Osteoblast (primary cell): ENCODE measurements at places on chromosomes 1 and 21. TPM values are rescaled to one million over a fixed set of nuclear protein-coding genes. Genes with fewer than 3 reads are reported as not detected.

The NFASC gene
- total RNA-seq, result 28.6 and 36.9 TPM in 2 replicates

The HES5 gene
- total RNA-seq, result not detected in 2 replicates

The BSND gene
- not detected in 2 replicates for total RNA-seq

The CALML6 gene
- total RNA-seq, result 0.29 and 0.36 TPM in 2 replicates

The WNT2B gene
- total RNA-seq, result 1.5 and 2.2 TPM in 2 replicates

The TNNI3K gene
- 0.59 and 0.72 TPM in 2 replicates for total RNA-seq

The PRMT2 gene
- total RNA-seq, result 134 and 136 TPM in 2 replicates

The DAB1 gene
- total RNA-seq, result not detected in 2 replicates

The NTMT2 gene
- total RNA-seq, result not detected in 2 replicates

The FCRL5 gene
- under 0.01 TPM in 1 of 2 replicates, not detected in the other for total RNA-seq

The S1PR1 gene
- 25.7 and 27.1 TPM in 2 replicates for total RNA-seq

The FAM131C gene
- total RNA-seq, result 0.36 TPM in 1 of 2 replicates, not detected in the other

The POFUT2 gene
- 35.8 and 39.2 TPM in 2 replicates for total RNA-seq

The LCE1C gene
- total RNA-seq, result not detected in 2 replicates

The SLFNL1 gene
- 0.59 and 0.72 TPM in 2 replicates for total RNA-seq

The SLC2A5 gene
- total RNA-seq, result 11.2 and 22.4 TPM in 2 replicates

The PPIAL4G gene
- not detected in 2 replicates for total RNA-seq

The HRNR gene
- not detected in 2 replicates for total RNA-seq

The CORT gene
- total RNA-seq, result 0.29 and 0.36 TPM in 2 replicates

GRCh38 chr21:45833414-45833813 lies 148.2 kb upstream of the COL6A1 start:
- no peaks in the 10 kb centered on the region for H3K27me3 ChIP-seq
- H3K4me3 ChIP-seq, result no peak overlapping the region
- H3K27ac ChIP-seq, result no peak overlapping the region
- no peaks in the 10 kb centered on the region for H3K4me1 ChIP-seq
- no peaks in the 10 kb centered on the region for H3K36me3 ChIP-seq

- no peaks in the 10 kb centered on the region for H3K36me3 ChIP-seq
- no peaks in the 10 kb centered on the region for H3K4me1 ChIP-seq
- H3K27ac ChIP-seq, result no peak overlapping the region
- DNase-seq, result no peak
These were observed 94.3 kb downstream of the VAV3 start for GRCh38 chr1:107870696-107871095.

DNA sequence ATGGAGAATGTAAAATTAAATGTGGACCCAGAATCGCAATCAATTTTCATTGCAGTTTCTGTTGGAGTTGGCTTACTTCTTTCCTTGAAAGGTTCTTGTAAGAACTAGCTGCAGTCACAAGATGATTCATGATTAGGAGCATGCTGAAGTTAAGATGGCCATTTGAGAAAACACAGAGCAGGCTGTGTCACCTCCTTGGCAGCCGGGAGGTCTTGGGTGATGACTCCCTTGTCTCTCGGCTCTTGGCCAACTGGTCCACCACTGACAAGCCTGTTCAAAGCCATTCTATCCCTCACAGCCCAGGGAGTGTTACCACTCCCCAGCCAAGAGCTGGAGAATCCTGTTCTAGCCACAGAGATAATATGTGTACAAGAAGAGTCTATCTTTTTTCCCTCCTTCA lies 40.6 kb downstream of the OPTC start:
- no peaks in the 10 kb centered on the region for H3K36me3 ChIP-seq
- no peaks in the 10 kb centered on the region for H3K27me3 ChIP-seq
- peak; percentile 95 for DNase-seq
- H3K27ac ChIP-seq, result peak overlapping the region; percentile 72

- peaks cover 25% of the 10 kb centered on the region for H3K27me3 ChIP-seq
- H3K36me3 ChIP-seq, result no peaks in the 10 kb centered on the region
- H3K4me1 ChIP-seq, result no peaks in the 10 kb centered on the region
- DNase-seq, result peak; percentile 82
- no peak overlapping the region for H3K4me3 ChIP-seq
These were observed 21.1 kb downstream of the KNCN start for GRCh38 chr1:46530311-46530710.

DNA sequence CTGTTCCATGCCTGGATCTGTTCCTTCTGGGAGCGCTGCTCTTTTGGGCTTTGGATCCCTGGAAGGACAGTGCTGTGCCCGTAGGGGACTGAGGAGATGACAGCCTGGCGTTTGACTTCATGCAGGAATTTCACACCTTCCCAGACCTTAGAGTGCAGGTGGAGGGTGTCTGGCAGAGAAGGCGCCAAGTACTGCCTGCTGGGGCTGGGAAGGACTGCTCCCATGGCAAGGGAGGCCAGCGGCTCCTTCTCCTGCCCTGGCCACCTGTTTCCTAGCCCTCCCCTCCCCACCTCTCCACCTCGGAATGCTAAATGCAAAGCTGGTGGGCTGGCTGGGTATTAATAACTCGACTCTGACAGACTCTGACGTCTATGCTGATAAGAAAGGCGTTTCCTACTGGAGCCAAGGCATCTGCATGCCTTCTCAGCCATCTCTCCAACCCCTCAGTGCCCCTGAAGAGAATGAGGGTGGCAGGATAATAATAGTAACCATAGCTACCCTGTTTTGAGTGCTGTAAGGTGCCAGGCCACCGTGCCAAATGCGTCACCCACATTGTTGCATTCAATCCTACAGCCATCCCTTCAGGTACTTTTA lies 17.5 kb upstream of the PDIK1L start:
- peaks cover 36% of the 10 kb centered on the region for H3K27me3 ChIP-seq
- no peak overlapping the region for H3K4me3 ChIP-seq
- no peaks in the 10 kb centered on the region for H3K36me3 ChIP-seq
- H3K27ac ChIP-seq, result no peak overlapping the region

- peaks cover 6% of the 10 kb centered on the region for H3K4me1 ChIP-seq
- no peaks in the 10 kb centered on the region for H3K36me3 ChIP-seq
- no peak overlapping the region for H3K27ac ChIP-seq
- peak; percentile 6 for DNase-seq
These were observed 215.0 kb downstream of the SLC35F3 start for GRCh38 chr1:234119431-234119830.

GRCh38 chr21:36415375-36415774 lies 30.2 kb downstream of the CHAF1B start:
- H3K36me3 ChIP-seq, result peaks cover 15% of the 10 kb centered on the region
- DNase-seq, result no peak
- H3K4me1 ChIP-seq, result no peaks in the 10 kb centered on the region
- no peak overlapping the region for H3K4me3 ChIP-seq
- no peaks in the 10 kb centered on the region for H3K27me3 ChIP-seq
- no peak overlapping the region for H3K27ac ChIP-seq

DNA sequence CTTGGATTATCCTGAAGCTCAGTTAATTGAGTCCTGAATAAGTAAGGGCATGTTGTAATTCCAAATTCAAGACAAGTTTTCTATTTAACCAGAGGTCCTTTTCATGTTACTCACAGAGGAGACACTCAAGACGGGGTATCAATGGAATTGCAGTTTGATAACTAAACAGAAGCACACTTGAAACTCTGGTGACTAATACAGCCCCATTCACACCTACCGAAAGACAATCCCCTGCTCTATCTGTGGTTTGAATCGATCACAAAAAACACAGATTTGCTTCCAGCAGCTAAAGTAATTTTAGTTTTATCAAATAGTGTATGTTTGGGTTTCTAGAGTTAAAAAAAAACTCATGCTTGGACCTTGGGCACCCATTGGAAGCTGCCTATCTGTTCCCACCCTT lies 60.4 kb downstream of the TEX35 start:
- H3K36me3 ChIP-seq, result no peaks in the 10 kb centered on the region
- DNase-seq, result no peak
- no peak overlapping the region for H3K4me3 ChIP-seq
- H3K27me3 ChIP-seq, result no peaks in the 10 kb centered on the region
- H3K4me1 ChIP-seq, result peaks cover 5% of the 10 kb centered on the region
- H3K27ac ChIP-seq, result no peak overlapping the region

GRCh38 chr1:21189421-21189820 lies 12.7 kb upstream of the EIF4G3 start:
- no peaks in the 10 kb centered on the region for H3K4me1 ChIP-seq
- H3K36me3 ChIP-seq, result no peaks in the 10 kb centered on the region
- no peaks in the 10 kb centered on the region for H3K27me3 ChIP-seq
- H3K4me3 ChIP-seq, result no peak overlapping the region
- H3K27ac ChIP-seq, result no peak overlapping the region

DNA sequence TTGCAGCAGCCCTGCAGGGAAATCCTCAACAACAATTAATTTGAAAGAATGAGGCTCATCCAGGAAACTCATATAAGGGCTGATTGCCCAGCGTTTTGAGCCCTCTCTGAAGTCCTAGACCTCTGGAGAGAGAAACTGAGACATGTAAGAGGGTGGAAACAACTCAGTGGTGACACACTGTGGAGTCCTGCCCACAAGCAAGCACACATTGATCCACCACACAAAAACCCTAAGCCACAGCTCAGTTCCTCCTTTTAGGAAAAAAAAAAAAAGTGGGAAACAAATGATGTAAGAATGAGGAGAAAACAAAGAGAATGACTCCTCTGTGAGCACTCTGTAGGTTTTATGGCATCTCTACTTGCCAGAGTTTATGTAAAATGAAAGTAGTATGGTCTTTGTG lies 22.9 kb upstream of the PLA2G5 start:
- no peaks in the 10 kb centered on the region for H3K36me3 ChIP-seq
- DNase-seq, result no peak
- H3K27me3 ChIP-seq, result peaks cover 11% of the 10 kb centered on the region
- H3K4me3 ChIP-seq, result no peak overlapping the region
- H3K4me1 ChIP-seq, result no peaks in the 10 kb centered on the region

DNA sequence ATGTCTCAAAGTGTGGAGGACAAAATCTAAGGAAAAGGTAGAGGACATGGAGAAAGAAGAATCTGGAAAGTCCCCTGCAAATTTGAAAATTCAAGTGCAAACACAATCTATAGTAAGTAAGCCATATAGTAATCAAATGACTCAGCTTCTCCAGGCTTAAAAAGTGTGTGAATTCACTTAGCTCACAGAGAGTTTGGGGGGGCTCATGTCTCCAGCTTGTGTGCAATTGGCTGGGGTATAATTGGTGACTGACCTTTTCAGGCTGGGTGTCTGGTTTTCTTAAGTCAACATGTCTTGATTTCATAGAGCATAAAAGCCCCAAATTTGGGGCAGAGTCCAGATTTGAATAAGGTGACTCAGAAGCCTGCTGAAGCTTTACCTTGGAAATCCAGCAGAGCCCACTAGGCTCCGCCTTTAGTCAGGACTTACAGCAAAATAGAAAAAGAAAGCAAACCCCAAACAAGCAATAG lies 8.6 kb downstream of the CLDN14 start:
- no peaks in the 10 kb centered on the region for H3K27me3 ChIP-seq
- peak; percentile 90 for DNase-seq
- H3K4me1 ChIP-seq, result peaks cover 8% of the 10 kb centered on the region
- no peak overlapping the region for H3K4me3 ChIP-seq

DNA sequence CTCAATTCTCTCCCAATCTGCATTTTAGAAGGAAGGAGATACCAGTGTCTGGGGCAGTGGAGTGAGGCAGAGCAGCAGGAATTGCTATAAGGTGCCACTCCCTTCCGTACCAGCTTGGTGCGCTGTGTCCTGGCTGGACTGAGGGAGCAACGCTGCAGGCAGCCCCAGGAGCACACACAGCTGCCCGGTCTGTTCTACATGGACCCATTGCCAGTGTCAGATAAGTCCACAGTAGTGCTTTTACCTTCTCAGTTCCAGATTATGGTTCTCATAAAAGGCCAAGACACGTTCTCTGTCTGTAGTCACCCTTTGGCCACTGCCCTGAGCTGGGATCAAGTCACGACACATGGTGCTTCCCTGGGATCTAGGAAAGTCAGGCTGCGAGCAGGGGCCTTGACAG lies 44.1 kb upstream of the BARHL2 start:
- H3K27me3 ChIP-seq, result no peaks in the 10 kb centered on the region
- no peaks in the 10 kb centered on the region for H3K4me1 ChIP-seq
- no peak overlapping the region for H3K27ac ChIP-seq
- H3K36me3 ChIP-seq, result no peaks in the 10 kb centered on the region
- no peak overlapping the region for H3K4me3 ChIP-seq

- H3K27me3 ChIP-seq, result peaks cover 4% of the 10 kb centered on the region
- H3K4me1 ChIP-seq, result no peaks in the 10 kb centered on the region
- no peaks in the 10 kb centered on the region for H3K36me3 ChIP-seq
- no peak overlapping the region for H3K27ac ChIP-seq
These were observed 62.0 kb upstream of the GALNT2 start for GRCh38 chr1:230005040-230005439.

- H3K27me3 ChIP-seq, result peaks cover 70% of the 10 kb centered on the region
- H3K27ac ChIP-seq, result no peak overlapping the region
- peaks cover 8% of the 10 kb centered on the region for H3K4me1 ChIP-seq
- peak overlapping the region; percentile 66 for H3K4me3 ChIP-seq
These were observed 21.7 kb downstream of the BTG2 start for GRCh38 chr1:203326830-203327683.

DNA sequence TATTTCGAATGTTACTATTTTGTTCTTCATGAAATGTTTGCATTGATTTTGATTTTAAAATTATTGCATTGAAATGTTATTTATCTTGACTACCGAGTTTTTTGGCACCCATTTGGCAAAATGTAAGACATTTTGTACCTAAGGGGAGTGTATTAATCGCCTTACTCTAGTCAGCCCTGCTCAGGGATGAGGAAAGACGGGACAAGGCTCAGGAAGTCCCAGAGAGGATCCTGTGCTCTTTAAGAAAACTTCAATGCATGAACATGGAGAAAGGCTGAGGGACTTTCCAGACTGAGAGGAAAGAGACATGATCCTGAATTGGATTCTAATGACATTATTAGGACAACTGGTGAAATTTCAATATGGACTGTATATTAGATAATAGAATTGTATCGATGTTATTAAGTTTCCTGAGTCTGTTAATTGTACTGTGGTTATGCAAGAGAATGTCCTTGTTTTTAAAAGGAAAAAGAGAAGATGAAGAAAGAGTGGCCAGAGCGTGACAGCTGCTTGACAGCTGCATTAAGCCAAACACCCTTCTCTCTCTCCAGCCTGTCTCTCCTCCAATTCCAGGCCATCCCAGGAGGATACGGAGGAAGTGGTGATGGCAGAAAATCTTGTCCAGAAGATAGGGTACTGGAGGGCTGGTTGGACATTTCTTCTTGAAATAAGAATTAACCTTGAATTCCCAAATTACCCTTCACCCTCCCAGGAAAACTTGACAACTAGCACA lies 66.0 kb downstream of the PLEKHA6 start:
- no peak overlapping the region for H3K4me3 ChIP-seq
- DNase-seq, result no peak
- H3K36me3 ChIP-seq, result no peaks in the 10 kb centered on the region
- H3K27me3 ChIP-seq, result peaks cover 21% of the 10 kb centered on the region
- H3K27ac ChIP-seq, result no peak overlapping the region
- peaks cover 38% of the 10 kb centered on the region for H3K4me1 ChIP-seq

GRCh38 chr1:19480282-19480681 lies 5.1 kb downstream of the CAPZB start:
- no peak overlapping the region for H3K27ac ChIP-seq
- H3K4me3 ChIP-seq, result no peak overlapping the region
- H3K4me1 ChIP-seq, result peaks cover 47% of the 10 kb centered on the region
- H3K36me3 ChIP-seq, result peaks cover 30% of the 10 kb centered on the region
- DNase-seq, result no peak
- no peaks in the 10 kb centered on the region for H3K27me3 ChIP-seq
